ENCODE measurements at places on chromosomes 3 and 15.

GRCh38 chr3:63798949-63799348, 20.1 kb upstream of the C3orf49 start:
- no peak for DNase-seq

GRCh38 chr15:83435202-83435601, 11.9 kb upstream of the SH3GL3 start:
- DNase-seq, result no peak

DNA sequence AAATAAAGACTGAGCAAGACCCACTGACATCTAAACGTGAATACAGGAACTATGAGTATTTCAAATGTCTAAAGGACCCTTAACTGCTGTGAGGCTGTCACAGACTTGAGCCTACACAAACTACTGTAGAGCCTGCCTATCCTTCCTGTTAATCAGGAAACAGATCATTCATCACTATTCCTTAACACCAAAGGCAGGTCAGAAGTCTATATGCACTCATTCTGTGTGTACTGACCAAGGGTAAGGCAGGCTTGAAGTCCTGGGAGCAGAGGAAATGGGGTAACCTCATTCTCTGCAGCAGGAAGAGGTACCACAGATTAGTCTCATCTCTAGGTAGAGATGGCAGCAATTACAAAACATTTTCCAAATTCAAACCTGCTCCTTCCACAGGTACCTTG, 30.7 kb downstream of the NPTN start:
- DNase-seq, result no peak

GRCh38 chr15:59439576-59439975, 1.6 kb downstream of the FAM81A start:
- DNase-seq, result no peak

DNA sequence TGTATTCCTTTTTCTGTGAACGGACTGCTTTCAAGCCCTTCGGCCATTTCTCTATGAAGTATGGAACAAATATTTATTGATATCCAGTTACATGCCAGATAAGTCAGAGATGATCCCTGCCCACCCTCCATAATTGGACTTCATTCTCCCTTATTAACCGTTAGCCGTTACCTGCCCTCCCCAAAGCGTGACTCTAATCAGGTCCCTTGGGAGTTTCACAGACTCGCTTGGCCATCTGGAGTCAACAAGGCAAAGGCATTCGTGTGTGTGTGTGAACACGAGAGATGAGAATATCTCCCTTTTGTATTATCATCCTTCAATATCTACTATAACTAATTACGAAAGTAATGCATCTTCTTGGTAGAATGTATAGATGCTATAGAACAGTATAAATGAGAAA, 314.5 kb downstream of the TLE3 start:
- no peak for DNase-seq

All from GDM1 (cell line).